ENCODE measurements at places on chromosomes 3 and 15.

GRCh38 chr15:101496198-101496986, 6.9 kb upstream of the PCSK6 start:
- H3K4me3 ChIP-seq, result no peak overlapping the region
- no peaks in the 10 kb centered on the region for H3K27me3 ChIP-seq
- H3K27ac ChIP-seq, result no peak overlapping the region
- peaks cover 8% of the 10 kb centered on the region for H3K4me1 ChIP-seq

DNA sequence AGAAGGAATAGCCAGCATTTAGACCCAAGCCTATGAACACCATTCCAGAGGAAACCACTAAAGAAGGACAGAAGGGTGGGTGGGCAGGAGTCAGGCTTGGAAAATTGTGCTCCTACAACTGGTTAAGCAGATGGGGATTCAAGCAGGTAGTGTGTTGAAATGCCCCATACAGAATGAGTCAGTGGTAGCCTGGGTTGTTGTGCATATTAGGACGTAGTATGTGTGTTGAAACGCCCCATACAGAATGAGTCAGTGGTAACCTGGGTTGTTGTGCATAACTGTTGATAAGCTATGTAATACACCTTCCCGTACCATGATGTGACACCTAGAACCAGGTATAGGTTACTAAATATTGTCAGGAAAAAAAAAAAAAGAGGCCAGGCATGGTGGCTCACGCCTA, 34.0 kb downstream of the MINDY4B start:
- no peak overlapping the region for H3K27ac ChIP-seq
- no peaks in the 10 kb centered on the region for H3K27me3 ChIP-seq
- no peak for DNase-seq
- no peaks in the 10 kb centered on the region for H3K4me1 ChIP-seq

GRCh38 chr15:101407966-101408775, 81.3 kb downstream of the PCSK6 start:
- no peaks in the 10 kb centered on the region for H3K27me3 ChIP-seq
- DNase-seq, result no peak
- peaks cover 13% of the 10 kb centered on the region for H3K4me1 ChIP-seq
- H3K27ac ChIP-seq, result no peak overlapping the region
- no peak overlapping the region for H3K4me3 ChIP-seq
- H3K36me3 ChIP-seq, result no peaks in the 10 kb centered on the region

DNA sequence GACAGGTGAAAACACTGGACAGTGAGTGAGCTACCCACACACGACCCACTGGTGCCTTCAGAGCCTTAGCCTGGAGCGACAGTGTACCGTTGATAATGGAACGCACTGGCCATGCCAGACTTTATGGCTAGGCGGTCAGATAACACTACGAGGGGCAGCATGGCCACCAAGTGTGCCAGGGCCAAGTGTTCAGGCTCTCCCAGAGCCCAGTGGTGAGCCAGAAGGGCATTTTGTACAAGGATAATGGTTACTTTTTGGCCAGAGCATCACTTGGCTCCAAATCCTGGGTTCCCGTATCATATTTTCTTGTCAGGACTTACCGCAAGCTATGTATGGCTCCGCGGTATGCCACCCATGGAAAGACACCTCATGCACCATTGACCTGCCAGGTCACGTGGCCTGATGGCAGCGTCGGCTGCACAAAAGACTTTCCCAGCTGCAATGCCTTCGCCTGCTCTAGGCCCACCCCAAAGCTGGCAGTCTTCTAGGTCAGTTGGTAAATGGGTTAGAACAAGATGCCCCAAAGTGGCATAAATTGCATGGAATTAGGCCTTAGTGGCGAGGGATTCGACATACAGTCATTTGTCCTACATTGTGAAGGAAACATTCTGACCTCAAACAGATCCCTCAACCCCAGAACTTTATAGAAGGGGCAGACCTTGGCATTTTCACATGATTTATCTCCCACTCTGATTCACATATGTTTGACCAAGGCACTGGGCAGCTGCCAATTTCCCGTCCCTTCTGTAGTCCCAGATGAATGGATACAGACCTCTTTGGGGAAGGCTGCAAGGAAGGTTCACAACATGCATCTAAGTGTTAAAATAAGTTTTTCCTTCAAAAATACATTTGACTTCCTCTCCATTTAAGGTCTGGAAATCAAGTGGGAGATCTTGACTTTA, 12.2 kb upstream of the SLC28A1 start:
- H3K4me1 ChIP-seq, result no peaks in the 10 kb centered on the region
- H3K27ac ChIP-seq, result no peak overlapping the region
- no peaks in the 10 kb centered on the region for H3K27me3 ChIP-seq
- H3K36me3 ChIP-seq, result no peaks in the 10 kb centered on the region
- no peak overlapping the region for H3K4me3 ChIP-seq
- DNase-seq, result no peak

- no peaks in the 10 kb centered on the region for H3K27me3 ChIP-seq
- DNase-seq, result no peak
- H3K36me3 ChIP-seq, result no peaks in the 10 kb centered on the region
- no peak overlapping the region for H3K4me3 ChIP-seq
Measured at GRCh38 chr3:72821161-72821781, 27.0 kb downstream of the SHQ1 start.

All from testis (tissue), 5 donors.